ENCODE measurements at places on chromosomes 16 and 17.

DNA sequence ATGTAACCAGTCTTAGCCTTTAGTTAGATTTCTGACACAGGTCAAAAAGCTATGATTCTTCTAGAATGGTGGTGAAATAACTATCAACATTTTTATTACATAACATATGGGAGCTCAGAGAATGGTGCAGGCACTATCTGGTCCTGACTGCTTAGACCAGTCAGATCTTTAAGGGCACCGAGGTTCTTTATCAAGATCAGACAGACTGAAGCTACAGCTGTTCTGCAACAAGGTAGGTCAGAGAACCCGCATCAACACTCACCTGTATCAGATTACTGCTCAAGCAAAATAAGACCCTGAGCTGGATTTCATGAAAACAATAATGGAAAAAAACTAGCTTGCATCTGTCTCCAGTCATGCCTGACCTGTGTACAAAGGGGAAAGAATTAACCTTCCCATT is 160.4 kb downstream of the KCNJ2 start:
- DNase-seq = no peak

DNA sequence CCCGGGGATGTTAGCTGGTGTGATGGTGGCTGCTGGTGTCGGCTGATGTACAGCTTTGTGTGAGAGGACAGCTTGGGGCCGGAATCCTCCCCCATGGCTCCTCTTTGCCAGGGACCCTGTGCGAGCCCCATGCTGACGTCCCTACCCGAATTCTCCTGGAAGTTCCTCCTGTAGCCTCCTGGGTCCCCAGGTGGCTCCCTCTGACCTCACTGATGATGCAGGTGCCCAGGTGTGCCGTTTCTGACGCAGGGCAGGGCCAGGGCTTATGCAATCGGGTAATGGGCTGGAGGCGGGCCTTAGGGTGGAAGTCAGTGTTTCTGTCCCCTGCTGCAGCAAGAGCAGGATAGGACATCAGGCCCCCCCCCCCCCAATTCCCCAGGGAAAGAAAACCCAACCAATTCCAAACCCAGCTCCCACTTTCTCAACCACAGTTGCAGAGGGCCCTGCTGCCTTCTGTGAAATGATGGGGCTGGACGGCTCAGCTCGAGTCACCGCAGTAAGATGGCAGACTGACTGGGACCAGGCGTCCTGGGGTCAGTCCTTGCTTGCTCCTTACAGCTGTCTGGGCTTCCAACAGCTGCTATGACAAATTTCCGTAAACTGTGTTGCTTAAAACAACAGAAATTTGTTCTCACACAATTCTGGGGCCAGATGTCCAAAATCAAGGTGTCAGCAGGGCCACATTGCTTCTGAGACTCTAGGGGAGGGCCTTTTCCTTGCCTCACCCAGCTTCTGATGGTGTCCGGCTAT is 139.0 kb upstream of the PLCG2 start:
- DNase-seq = no peak

- no peak for DNase-seq
These were observed 353.2 kb downstream of the MAF start for GRCh38 chr16:79247386-79247785.

DNA sequence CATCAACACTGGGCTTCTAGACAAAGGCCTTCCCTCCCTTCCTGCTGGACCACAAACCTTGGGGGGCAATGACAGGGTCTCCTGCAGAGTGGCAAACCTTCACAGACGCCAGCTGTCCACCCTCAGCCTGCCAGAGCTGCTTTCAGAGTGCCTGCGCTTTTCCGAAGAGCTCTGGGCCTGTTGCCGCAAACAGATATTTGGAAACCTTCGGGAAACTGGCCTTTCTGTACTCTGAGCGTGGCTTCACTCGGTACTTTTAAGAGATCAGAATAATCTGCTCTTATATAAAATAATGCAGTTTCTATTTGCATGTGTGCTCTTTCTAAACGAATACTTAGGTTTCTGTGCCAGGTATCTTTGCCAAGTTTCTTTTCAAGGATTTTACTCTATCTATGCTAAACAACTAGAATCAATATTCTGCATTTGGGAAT is 152.1 kb upstream of the CHMP6 start:
- no peak for DNase-seq

GRCh38 chr17:45370949-45371413 is 54.2 kb upstream of the MAP3K14 start:
- no peak for DNase-seq

DNA sequence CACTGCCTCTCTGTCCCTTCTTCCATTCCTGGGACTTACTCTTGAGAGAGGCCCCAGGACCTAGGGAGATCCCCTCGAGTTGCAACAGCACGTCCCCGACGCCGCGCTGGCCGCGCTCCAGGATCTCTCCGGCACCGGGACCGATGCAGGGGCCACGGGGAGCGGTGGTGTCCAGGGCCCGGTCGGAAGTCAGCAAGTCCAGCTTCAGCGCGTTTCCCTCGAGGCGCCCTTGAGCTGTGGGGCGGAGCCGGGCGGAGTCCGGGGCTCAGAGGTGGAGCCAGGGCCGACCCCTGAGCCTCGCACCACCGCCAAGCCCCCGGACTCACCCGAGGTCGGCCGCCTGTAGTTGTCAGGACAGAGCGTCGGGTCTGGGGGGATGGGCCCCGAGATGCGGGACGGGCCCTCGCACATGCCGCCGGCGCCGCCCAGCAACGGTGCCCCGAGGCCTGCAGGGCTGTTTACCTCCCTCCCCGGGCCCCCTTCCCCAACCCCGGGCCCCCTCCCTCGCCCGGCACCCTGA is 458 bp downstream of the ENKD1 start:
- no peak for DNase-seq

DNA sequence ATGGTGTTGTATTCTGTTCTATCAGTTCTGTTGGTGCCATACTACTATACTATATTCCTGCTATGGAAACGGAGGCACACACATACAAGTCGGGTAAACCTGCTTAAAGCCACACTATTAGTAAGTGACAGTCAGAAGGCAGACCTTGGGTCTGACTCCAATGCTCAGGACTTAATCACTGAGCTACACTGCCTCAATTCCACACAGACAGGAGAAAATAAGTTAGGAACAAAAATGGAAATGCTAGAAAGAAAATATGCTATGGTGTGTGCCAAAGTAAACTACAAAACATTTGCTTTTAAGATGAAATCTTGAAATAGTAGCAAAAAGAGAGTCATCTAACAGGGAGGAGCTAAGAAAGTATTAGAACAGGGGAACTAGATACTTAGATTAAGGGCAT is 48.1 kb downstream of the MYO1D start:
- DNase-seq = no peak

DNA sequence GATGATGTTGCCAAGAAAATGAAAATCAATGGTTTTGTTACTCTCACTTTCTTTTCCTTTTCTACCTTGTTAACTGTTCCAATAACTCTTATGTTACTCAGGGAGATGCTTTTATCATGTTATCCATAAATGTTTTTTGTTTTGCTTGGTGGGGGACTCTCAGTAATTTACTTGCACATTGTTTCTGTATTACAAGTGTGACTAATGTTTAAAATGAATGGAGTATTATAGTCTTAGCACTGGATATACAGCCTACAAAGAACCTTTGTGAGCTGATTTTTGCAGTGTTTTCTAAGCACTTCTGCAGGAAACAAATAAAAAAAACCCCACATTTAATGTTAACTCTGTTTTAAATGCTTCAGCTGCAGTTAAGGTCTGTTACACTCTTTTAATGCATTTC is 12.1 kb downstream of the VMP1 start:
- DNase-seq = no peak

All from stimulated activated CD4-positive, alpha-beta T cell treated with anti-CD3 and anti-CD28 coated beads, TNF-alpha, amount 100 ng/mL, for 1 hour (primary cell).